DND-41 (cell line): ENCODE measurements at places on chromosomes 6 and 20.

GRCh38 chr6:149924206-149924932 is 1.4 kb upstream of the RAET1G start:
- no peak for DNase-seq

DNA sequence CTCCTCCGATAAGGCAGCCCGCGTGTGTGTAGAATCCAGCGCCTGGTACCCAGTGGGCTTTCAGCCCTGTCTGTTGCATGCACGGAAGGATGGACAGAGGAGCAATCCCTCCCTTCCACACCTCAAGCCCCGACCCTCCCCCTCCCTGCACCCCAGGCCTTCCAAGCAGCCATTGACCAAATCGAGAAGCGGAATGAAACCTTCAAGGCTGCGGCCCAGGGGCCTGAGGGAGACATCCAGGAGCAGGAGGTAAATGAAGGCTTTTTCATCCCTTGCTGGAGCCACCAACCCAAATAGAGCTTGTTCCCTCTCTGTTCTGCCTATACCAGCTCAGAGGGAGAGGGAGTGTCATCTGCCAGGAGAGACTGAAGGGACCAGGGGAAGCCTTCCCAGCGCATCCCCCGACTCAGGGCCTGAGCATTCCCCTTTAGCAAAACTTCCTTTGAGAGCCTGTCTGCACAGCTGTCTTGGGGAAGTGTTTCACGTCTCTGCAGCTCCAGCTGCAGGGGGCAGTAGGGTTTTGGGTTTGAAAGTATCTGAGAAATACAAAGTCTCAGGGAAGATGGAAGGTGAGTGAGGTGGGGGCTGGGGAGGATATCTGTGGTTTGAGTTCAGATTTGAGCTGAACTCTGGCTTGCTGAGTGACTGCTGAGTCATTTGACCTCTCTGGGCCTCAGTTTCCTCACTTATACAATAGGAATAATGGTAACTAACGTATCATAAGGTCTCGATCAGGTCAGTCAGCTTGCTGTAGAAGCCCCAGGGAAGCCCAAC is 16.1 kb downstream of the FGD2 start:
- DNase-seq: peak; percentile 93

DNA sequence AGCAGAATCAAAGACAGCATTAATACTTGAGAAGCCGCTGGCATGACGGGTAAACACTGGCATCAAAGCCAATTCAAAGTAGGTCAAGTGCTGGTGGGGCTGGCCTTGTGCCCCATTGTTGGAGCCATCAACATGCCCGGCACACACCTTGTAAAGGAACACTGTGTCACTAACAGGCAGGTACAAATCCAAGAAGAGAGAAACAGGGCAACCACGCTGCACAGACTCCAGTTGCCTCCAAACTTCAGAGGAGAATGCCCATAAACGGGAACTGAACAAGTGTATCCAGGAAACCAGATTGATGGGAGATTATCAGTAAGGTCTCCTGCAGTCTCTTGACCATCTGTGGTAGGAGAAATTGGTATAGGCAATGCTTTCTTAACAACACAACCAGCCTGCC is 127.0 kb upstream of the STXBP5 start:
- no peak for DNase-seq

- DNase-seq: no peak
These were observed 168.0 kb upstream of the LRFN2 start for GRCh38 chr6:40755046-40755681.

GRCh38 chr6:113402544-113402943 is 454.6 kb upstream of the MARCKS start:
- DNase-seq: no peak

DNA sequence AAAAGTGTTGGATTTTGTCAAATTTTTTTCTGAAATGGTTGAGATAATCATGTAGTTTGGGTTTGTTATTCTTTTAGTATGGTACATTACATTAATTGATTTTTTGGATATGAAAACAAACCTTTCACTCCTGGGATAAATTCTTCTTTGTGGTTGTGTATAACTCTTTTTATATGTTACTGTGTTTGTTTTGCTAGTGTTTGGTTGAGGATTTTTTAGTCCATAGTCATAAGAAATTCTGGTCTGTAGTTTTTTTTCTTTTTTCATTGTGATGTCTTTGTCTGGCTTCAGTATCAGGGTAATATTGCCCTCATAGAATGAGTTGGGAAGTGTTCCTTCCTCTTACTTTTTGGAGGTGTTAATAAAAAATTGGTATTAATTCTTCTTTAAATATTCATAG is 122.2 kb upstream of the ATXN1 start:
- DNase-seq: no peak
